Stimulated activated CD8-positive, alpha-beta memory T cell treated with anti-CD3 and anti-CD28 coated beads, Interleukin-7, amount 100 ng/mL, for 1 hour (primary cell): ENCODE measurements at places on chromosomes 6 and 20.
A peak's percentile ranks its signal among the peaks of the same experiment; 100 is the strongest.

GRCh38 chr6:131669891-131670290 lies 31.3 kb downstream of the OR2A4 start:
- no peak for DNase-seq

GRCh38 chr6:23179994-23180393 lies 610.6 kb downstream of the HDGFL1 start:
- no peak for DNase-seq

DNA sequence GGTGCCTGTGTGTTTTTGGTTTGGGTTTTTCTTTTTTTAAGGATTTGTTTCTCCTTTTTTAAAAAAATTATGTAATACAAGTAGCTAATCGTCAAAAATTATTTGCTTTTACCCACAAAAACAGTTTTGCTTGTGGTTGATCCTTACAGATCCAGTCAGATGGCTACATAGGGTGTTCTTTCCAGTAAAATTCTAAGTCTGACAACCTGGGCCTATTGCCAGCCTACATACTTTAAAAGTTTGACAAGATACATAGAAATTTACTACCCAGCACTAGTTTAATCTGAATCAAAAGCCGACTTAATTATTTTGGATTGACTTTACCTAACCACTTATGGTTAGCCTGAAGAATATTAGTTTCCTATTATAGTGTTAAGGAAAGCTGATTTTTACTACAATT lies 2.1 kb upstream of the SOX4 start:
- DNase-seq: no peak

DNA sequence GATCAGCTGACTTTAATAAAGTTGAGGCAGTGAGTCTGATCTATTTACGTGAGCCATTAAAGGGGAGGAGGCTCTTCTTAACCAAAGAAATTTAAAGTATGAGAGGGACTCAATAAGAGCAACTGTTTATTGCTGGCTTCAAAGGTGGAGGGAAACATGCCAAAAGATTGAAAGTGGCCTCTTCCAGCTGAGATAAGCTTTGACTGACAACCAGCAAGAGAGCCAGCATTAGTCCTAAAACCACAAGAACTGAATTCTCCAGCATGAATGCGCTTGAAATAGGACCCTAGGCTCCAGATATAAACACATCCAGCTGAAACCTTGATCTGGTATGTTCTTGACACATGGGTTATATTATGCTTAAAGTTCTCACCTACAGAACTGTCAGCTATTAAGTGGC lies 123.1 kb upstream of the GJE1 start:
- DNase-seq: no peak

DNA sequence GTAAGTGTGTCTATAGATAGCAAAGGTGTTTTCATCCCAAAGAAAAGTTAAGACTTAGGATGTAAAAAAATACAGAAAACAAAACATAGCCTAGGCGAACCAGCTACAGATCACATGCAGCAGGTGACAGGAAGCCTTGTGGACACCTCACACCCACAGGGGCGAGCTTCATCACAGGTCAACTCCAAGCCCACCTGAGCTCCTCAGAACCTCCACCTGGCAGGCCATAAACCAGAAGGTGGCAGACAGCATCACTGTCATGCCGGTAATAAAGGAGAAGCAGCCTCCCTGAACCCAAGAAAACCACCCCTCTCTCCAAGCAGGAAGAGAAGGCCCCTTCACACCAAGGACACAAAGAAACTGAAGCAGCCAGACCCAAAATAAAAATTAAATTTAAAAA lies 1.0 kb downstream of the RALGAPA2 start:
- DNase-seq: no peak

- no peak for DNase-seq
Measured at GRCh38 chr6:90025523-90026061, 131.3 kb downstream of the GJA10 start.

- DNase-seq: no peak
Measured at GRCh38 chr6:24646771-24647170, 780 bp upstream of the KIAA0319 start.

DNA sequence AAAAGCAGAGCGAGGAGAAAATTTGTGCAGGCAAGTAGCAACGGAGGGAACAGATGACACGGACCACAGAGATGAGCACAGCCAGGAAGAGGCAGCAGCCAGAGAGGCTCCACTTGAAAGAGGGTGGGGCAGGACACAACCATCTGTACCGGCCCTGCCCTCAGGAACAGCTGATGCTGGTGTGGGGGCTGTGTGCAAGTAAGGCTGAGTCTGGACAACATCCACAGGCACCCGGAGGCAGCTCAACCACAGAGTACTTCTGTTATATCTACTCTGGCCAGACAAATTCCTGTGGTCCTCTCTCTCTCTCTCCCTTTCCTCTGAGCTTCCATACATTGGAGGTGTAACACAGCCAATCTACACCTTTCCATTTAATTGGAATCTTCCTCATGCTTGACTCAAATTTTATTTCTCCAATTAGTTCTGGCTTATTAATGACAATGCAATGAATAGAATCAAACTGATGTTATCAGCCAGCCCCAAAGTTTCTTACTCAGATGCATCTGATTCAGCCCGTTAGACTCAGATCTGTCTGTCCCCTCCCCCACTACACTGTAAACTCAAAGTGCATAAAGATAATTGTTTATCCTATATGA lies 24.9 kb downstream of the KIF13A start:
- DNase-seq: no peak

- no peak for DNase-seq
Measured at GRCh38 chr6:80789912-80790570, 683.6 kb downstream of the BCKDHB start.

GRCh38 chr6:140744659-140745320 lies 1370.3 kb upstream of the CITED2 start:
- DNase-seq: no peak

GRCh38 chr6:42929821-42930360 lies 611 bp downstream of the CNPY3 start:
- DNase-seq: peak; percentile 23

DNA sequence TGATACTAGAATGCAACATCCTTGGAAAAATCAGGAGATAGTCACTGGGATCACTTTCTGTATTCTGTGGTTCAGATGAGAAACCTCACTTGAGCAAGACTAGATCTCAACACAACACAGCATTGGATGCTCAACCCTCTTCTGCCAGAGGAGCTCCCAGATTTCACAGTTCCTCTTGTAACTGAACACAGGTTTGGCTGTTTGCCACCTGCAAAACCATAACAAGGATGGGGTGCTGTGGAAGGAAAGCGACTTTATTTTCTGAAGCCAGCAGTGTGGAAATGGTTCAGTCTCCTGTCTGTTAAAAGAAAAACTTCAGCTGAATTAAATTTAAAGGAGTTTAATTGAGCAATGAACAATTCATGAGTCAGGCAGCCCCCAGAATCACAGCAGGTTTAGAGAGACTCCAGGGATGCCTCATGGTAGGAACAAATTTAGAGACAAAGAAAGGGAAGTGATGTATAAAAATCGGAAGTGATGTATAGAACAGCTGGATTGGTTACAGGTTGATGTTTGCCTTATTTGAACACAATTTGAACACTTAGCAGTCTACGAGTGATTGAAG lies 149.9 kb upstream of the UST start:
- DNase-seq: no peak

GRCh38 chr6:155466539-155466938 lies 10.9 kb upstream of the NOX3 start:
- no peak for DNase-seq

GRCh38 chr6:148693882-148694484 lies 52.8 kb upstream of the UST start:
- no peak for DNase-seq

DNA sequence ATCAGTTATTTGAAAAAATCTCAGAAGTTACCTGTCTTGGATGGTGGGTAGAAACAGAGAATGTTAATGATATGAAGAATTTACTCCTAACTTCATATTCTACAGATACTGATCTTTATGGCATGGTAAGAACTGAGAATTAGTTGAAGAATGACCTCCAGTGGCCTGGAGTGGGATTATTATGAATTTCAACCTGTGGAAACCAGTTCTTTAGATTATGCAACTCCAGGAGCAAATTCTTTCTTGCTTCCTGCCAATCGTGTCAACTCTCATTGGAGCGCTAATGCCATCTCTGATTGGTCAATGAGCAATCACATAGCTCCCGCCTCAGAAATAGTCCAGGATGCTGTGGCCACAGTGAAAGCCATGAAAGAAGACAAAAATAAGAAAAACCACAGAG lies 40.6 kb downstream of the LYRM2 start:
- no peak for DNase-seq

GRCh38 chr6:46184114-46184513 lies 13.3 kb upstream of the ENPP5 start:
- no peak for DNase-seq

DNA sequence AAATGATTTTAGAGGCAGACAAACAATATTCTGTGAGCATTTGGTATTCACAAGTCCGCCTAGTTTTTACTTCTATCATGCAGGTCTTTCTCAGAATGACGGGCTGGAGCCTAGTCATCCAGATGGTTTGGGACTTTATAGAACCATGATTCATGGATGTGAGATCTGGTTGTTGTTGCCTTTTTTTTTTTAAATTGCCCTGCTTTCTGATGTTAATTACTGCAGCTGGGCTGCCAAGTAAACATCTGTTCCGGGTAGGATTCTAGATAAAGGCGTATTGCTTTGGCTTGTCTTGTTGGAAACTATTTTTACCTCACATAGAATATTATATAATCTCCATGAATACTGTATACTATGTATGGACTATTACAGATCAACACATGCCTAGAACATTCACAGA lies 58.1 kb downstream of the RNF217 start:
- no peak for DNase-seq

- no peak for DNase-seq
Measured at GRCh38 chr6:157091856-157092460, 231.4 kb downstream of the TMEM242 start.

DNA sequence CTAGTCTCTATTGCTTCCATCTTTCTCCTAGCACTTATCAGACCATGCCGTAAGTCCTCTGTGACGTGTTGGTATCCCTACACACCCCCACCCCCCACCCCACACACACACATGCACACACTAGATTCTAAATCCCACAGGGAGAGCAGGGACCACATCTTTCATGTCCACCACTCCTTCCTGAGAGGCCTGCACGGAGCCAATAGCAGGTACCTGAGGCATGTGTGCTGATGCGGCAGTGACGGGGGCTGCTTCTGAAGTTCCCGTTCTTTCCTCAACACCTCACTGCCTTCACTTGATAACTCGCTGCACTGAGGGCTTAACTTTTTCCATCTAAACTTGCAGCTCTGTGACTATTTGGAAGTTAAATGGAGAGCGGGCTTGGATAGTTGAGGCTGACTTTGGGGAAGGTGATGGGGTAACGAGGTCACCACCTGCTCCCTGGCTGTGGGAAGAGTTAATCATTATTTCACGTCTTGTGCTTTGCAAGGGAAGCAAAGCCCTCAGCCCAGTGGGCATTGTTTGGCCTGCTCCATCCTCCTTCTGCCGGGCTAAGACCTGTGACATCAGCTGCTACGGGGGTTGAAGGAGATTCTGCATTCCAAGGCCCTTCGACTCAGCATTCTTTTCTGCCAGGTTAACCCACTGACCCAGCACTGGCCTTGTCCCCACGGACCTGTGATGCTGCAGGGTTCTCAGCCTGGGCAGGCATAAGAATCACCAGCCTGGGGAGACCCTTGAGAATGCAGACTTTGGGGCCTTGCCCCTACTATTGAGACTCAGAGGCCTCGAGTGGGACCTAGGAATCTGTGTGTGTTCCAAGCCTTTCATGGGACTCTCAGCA lies 187.8 kb downstream of the ANKRD60 start:
- no peak for DNase-seq

DNA sequence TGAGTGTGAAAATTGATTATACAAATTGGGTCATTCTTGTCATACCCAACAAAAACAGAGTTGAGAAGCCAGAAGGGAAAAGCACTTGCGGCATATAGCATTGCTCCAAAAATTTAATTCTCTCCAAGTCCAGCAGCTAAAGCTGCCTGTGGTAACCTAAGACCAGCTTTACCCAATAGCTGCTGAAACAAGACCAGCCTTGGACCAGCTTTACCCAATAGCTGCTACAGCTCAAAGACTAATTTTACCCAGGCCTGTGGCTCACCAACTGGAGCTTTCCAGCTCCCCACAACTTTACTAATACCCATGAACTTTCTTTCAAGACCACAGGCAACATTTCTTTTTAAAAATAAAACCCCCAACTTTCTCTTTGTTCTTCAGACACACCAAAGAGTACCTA lies 32.8 kb upstream of the ZNF133 start:
- DNase-seq: no peak

DNA sequence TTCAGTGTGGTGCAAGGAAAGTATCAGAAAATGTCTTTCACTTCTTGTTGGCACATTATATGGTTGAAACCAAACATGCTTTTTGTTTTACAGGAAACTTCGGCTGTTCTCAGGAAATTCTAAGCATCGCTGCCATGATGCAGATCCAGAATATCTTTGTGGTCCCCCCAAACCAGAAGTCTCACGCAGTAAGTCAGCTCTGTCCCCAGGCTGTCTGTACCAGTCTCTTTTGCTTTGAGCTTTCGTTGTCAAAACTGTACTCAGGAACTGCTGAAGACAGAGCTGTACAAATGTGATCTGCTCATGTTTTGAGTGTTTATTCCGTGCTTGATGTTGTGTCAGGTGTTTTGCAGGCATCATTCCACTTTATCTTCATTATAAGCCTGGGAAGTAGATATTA lies 59.6 kb downstream of the DHX35 start:
- DNase-seq: no peak

DNA sequence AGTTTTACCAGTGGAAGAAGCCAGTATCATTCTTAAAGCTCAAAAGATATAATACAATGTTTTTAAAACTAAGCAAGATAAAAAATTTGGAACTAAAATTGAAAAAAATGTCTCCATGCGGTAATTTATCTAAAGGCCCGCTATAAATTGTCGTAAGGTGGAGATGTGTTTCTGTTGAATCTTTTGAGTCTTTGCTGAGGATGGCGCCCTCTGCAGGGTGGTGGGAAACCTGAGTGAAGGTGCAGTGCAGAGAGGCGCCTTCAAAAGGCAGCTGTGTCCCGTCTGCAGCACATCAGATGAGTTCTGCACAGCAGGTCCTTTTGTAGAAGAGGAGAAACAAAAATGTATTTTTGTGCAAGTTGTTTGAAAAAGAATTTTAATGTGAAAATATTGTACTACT lies 29.4 kb upstream of the KIF25 start:
- no peak for DNase-seq

GRCh38 chr6:38775870-38776269 lies 60.8 kb downstream of the DNAH8 start:
- no peak for DNase-seq

- DNase-seq: no peak
Measured at GRCh38 chr6:89853068-89853467, 23.4 kb downstream of the CASP8AP2 start.

DNA sequence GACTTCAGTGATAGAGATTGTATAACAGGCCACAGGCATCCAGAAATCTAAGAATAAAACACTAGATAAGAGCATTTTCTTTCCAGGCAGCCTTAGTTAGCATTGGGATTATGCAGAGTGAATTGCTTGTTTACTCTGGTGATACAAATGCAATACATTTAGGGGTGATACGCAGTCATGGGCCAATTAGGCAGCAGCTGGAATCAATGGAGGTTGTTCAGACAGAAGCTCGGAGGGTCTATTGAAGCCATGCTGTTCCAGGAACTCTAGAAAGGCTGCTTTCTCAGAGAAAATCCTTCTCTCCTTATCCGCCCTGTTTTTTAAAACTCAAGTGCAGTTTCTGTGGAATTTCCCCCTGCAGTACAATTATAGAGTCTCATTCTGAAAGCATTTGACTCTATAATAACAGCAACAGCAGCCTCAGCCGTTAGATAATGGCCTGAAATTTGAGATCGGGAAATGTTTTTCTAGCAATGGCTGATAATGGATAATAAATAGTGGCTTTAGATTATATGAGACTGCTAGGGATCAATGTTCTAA lies 364.3 kb upstream of the HS3ST5 start:
- DNase-seq: no peak

- DNase-seq: no peak
Measured at GRCh38 chr6:148884461-148884860, 137.6 kb downstream of the UST start.

- no peak for DNase-seq
Measured at GRCh38 chr6:126039284-126039683, 52.9 kb downstream of the TRMT11 start.
